ENCODE measurements at places on chromosomes 16 and 17.

GRCh38 chr17:62741290-62741689 lies 66.8 kb downstream of the MARCHF10 start:
- no peak for DNase-seq

DNA sequence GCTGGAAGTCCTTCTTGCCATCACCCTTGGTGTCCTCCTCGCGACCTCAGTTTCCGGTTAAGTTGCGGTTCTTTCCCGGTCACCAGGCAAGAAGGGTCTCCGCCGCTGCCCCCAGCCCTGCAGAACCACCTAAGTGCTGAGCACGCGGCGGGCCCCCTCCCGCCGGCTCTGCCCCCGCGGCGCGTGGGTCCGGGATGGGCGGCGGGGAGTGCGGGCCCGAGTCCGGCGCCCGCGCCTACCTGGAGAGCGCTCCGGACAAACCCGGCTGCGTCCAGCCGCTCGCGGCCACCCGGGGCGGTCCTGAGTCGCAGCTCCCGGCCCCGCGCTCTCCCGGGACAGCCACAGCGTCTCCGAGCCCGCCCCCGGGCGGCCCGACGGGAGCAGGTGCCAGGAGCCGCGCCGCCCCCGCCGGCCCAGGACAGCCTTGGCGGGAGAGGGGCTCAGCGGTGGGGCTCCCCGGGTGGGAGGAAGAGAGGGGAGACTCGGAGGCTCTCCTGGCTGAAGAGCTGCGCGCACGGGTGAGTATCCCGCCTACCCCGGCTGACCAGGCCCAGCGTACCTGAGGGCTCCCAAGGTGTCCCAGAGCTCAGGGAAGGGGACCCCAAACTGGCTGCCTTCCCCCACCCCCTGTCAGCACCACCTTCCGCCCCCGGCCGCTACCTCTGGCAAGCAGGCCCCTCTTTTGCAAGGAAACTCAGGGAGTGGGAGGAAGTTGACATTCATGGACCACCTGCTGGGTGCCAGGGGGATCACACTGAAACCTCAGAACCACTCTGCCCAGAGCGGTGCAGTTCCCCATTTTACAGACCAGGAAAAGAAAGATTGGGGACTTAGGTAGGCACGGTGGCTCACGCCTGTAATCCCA lies 22.2 kb upstream of the C17orf113 start:
- no peak for DNase-seq

DNA sequence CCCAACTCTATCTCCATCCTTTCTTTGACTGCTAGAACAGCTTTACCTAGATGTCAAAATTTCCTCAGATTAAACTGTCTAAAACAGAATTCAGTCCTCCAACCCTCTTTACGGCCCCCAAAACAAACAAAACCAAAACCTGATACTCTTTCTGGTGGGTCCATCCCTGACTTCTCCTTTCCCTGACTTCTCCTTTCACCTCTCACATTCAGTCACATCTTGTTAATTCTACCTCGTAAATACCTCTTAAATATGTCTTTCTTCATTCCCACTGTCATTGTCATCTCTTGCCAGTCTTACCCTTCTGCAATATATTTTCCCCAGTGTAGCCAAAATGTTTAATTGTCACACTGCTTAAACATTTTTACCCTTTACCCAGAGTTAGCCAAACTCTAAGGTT lies 4.6 kb downstream of the PPM1E start:
- DNase-seq: no peak

DNA sequence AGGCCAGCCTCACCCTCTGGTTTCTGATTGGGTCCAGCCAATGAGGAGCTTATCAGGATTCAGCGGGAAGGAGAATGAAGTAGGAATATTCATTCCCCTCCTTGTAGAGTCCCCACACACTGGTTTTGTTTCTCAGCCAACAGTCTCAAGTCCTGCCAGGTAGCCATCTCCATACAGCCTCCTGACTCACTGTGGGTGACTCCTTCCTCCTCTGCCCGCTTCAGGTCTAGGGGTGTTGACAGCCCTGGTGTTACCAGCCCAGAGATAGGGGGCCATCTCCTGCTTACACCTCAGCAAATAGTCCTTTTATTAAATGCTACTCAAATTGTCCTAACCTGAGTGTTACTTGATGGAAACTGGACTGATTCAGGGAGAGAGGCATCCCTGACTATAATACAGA lies 4.0 kb upstream of the MFAP4 start:
- DNase-seq: no peak

- no peak for DNase-seq
These were observed 113.8 kb upstream of the TNRC6C start for GRCh38 chr17:77844681-77845080.

DNA sequence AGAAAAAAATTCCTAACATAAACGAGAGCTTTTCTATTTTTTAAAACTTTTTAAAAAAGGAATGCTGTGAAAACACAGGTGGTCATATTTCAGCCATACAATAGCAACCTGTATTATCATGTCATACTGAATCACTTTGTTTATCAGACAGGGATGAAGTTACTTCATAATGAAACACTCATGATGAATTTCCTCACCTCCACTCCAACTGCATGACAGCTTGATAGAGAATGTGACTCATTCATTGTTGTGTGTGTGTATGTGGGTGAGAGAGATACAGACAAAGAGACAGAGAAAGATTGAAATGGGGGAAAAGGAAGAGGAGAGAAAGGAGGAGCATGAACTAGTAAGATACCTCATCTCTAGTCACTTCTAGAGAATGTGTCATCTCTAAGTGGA lies 109.0 kb downstream of the SYCE1L start:
- no peak for DNase-seq

DNA sequence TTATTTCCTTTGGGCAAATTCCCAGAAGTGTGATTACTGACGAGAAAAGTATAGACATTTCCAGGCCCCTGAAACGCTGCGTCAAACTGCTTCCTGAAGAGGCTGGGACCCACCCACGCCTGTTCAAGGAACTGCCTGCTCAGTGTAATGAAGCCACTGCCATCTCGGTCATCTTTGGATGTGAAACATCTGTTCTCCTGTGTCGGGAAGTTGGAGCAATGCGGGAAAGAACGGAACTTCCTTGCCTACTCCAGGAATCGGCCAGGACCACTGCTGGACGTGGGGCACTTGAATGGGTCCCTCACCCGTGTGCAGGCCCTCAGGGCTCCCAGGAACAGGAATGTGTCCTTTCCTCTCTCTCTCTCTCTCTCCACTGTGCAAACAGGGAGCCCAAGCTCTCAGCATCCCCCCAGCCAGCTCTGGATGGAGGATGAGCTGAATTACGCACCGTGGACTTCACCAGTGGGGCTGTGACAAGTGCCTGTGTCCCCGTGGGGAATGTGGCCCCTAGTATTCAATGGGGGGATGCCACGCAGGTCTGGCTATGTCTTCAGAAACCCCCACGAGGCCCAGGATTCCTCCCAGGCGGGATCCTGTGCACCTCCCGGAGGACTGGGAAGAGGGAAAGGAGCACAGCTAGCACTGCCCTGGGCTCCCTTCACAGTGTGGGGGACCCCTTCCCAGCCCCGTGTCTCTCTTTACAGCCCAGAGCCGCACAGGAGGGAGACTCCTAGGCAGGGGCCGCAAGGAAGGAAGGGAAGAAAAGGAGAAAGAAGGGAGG lies 18.3 kb upstream of the LITAF start:
- no peak for DNase-seq

DNA sequence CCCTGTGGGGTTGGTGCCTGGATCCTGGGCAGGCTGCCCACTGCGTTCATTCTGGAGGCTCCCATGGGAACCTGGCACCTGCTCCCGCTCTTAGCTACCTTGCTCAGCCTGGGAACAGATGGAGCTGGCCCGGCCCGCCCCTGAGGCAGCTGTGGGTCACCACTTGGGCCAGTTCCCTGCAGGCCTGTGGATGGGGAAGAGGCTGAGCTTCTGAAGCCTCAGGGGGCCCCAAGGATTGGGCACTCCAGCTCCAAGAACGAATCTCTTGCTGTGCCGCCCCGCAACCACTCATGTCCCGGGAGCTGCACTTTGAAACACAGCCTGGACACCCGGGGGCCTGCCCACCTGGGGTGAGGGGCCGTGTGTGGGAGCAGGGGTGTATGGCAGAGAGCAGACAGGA lies 37.7 kb downstream of the BAHCC1 start:
- DNase-seq: peak; percentile 78

- no peak for DNase-seq
These were observed 3.0 kb downstream of the CD79B start for GRCh38 chr17:63928966-63929695.

GRCh38 chr16:54362591-54363206 lies 76.1 kb upstream of the IRX3 start:
- DNase-seq: no peak

DNA sequence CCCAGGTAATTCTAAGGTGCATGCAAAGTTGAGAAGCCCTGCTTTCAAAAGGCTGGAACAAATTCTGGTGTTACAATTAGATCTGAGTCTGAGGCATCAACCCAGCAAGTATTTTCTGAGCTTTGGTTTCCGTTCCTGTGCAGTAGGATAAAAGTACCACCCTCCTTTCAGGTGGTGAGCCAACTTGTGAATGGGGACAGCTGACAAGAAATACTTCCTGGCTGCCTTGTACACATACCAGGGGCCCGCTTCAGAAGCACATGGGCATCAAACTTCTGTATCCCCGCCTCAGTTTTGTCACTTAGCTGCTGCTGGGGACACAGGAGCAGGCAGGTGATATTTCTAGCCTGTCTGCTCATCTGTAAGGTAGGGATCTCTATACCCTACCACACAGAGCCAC lies 252.2 kb downstream of the CPPED1 start:
- no peak for DNase-seq

DNA sequence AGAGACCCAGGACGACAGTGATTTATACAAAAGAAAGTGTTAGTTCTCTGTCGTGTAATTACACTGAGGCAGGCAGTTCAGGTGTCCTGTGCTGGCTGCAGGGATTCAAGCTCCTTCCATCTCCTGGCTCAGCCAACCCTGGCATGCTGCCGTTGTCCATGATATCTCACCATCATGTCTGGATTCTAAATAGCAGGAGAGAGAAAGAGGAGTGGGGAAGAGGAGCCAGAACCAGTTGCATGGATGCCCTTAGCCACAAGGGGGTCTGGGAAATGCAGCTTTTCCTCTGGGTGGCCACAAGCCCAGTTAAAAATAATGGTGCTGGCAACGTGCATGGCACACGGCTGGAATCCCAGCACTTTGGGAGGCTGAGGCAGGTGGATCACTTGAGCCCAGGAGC lies 9.7 kb downstream of the C16orf54 start:
- no peak for DNase-seq

DNA sequence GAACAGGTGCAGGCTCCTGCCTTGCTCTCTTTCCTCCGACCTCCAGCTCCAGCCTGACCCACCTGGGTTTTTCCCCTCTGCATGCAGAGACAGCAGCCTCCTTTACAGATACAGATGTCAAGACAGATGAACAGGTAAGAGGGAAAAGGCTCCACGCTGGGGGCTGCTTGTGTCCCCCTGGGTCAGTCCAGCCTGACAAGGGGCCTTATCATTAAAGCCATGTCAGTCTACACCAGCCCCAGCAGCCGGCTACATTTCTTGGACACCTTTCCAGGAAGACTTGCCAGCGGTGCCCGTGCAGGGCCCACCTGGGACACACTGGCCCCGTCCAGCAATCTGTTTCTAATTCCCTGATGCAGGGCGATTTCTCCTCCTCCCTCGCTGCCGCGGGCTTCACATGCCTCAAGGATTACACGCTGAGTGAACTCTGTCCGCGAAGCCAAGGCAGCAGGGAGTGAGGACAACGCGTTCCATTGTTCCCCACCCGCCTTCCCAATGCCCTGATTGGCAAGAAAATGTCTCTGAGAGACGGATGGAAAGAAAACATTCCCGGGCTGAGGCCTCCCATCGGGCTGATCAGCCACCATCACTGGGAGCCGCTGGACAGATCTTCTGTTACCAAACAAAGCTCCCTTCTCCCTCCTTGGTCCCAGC lies 184.7 kb downstream of the C16orf95 start:
- DNase-seq: no peak

DNA sequence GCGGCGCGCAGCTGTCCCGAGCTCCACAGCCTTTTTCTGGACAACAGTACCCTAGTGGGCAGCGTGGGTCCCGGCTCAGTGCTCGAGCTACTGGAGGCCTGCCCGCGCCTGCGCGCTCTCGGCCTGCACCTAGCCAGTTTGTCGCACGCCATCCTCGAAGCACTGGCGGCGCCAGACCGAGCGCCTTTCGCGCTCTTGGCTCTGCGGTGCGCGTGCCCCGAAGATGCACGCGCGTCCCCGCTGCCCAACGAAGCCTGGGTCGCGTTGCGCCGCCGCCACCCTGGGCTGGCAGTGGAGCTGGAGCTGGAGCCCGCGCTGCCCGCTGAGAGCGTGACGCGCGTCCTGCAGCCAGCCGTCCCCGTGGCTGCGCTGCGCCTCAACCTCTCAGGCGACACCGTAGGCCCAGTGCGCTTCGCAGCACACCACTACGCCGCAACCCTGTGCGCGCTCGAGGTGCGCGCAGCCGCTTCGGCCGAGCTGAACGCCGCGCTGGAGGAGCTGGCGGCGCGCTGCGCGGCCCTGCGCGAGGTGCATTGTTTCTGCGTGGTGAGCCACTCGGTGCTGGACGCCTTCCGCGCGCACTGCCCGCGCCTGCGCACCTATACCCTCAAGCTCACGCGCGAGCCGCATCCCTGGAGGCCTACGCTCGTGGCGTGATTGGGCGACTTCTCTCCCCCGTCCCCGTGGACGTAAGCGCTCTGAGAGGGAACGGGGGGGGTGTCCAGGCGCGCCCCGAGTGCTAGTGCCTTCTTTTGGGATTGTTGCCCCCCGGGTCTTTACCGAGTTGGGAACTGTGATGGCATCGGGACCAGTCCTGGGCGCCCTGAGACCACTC lies 1.2 kb upstream of the HSF4 start:
- DNase-seq: no peak

DNA sequence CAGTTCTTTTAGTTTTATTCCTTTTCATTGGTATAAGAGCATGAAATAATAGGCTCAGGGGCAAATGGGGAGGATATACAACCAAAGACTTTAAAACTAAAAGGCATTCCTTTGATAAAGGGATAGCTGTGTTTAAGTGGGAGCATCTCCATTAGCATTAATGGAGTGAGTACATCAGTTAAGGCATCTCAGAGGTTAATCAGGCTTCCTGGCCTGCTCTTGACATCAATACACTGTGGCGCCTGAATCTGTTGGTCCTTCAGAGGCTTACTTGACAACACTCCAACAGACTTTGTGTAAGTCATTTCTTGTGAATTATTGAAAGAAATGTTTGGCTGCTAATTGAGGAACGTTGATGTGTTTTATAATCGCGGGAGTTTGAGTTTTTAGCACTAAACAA lies 230.7 kb downstream of the BCAS3 start:
- no peak for DNase-seq

GRCh38 chr17:78828470-78829185 lies 12.0 kb downstream of the USP36 start:
- no peak for DNase-seq

GRCh38 chr17:83126275-83126811 lies 46.9 kb downstream of the METRNL start:
- no peak for DNase-seq

DNA sequence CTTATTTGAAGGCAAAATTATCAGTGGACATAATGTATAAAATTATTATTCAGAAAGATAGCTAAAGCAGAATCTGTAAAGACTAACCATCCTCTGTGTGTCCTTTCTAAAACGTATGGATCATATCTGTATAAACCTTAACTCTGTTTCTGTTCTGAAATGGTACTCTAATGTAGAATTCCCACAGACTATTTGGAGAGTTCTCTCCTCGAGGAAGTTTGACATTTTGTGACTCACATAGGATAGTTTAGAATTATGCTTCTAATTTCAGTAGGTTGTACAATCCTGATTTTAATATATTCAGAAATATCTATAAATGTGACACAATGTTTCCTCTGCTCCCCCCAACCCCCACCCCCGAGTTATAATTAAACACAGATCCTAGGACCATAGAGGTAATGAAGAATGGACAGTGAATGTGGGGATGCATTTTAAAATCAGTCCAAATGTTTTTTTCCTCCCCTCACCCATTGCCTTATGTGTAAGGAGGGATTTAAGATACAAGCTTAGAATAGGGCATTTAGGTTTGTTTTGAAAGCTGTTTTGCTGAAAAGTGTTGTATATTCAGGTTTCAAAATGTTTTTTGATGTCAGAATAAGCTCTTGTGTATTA lies 66.8 kb downstream of the BCAS3 start:
- DNase-seq: no peak

Data from NCI-H2081 treated with DMSO at 0.1 percent for 48 hours (cell line).